ENCODE measurements at places on chromosomes 1 and 21.

GRCh38 chr1:64624218-64624713, 120.6 kb upstream of the RAVER2 start:
- DNase-seq = no peak

GRCh38 chr21:14762734-14763694, 216.9 kb upstream of the SAMSN1 start:
- no peak for DNase-seq

- DNase-seq = no peak
Measured at GRCh38 chr1:234782791-234783190, 172.8 kb upstream of the IRF2BP2 start.

DNA sequence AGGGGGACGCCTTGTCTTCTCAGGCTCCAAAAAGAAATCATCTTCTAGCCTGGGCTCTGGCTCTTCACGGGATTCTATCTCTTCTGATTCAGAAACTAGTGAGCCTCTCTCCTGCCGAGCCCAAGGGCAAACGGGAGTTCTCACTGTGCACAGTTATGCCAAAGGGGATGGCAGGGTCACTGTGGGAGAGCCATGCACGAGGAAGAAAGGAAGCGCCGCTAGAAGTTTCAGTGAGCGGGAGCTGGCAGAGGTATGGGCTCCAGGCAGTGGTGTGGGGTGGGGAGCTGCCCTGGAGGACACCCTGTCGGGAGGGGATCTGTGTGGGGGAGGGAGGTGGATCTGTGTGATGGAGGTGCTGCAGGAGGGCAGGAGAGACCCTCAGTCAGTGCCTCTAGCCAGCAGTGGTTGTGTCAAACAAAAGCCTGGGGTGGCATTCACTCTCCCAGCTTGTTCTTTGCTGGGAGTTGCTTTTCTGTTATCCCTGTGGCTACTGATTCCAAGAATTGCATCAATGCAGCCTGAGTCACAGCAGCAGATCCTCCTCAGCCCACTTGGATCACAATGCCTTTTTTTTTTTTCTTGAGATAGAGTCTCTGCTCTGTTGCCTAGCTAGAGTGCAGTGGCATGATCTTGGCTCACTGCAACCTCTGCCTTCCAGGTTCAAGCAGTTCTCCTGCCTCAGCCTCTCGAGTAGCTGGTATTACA, 21.8 kb downstream of the KDM4A start:
- no peak for DNase-seq

- DNase-seq = no peak
Measured at GRCh38 chr1:203478231-203478630, 2.6 kb downstream of the PRELP start.

DNA sequence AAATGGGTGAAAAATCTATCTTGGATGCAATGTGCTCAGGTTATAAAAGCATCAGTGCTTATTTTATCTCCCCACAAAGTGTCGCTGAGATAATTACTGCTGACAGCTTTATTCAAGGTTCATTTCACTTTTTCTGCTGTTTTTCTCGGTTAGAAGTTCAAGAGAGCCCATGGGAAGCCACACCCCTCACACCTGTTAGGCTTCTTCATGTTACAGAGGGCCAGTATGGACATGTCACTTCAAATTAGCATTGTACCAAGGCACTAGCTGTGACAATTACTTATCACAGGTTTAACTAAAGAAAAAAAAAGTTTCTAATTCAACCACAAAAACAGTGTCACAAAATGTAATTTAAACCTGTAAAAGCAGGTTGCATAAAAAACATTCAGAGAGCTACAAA, 187.3 kb upstream of the DMRTA2 start:
- no peak for DNase-seq
